ENCODE measurements at places on chromosomes 6 and 20.

GRCh38 chr6:45609141-45609638 is 231.5 kb upstream of the SUPT3H start:
- DNase-seq = peak; percentile 97

DNA sequence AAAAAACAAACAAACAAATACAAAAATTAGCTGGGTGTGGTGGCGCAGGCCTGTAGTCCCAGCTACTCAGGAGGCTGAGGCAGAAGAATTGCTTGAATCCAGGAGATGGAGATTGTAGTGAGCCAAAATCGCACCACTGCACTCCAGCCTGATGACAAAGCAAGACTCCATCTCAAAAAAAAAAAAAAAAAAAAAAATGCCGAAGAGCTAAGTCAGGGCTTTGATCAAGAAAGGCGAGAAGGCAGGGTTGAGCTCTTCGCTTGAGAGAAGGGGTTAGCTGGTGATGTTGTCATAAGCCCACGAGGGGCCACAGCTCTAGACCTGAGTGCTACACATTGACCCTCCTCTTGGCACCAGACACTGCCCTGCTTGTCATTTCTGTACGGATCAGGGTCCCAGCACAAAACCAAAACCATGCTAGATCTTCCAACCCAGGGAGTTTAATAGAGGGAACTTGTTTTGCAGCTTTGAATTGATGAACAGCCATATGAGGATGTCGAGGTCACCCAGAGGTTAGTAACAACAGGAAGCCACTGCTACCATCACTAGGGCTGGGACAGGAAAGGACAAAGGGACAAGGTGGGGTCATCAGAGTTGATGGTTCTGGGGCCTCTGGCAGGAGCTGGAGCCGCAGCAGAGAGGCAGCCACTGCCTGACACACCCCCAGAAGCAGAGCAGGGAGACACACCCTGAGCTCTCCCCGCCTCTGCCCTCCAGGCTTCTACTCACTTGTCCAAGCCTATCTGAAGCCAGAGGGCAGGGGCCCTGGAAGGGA is 122.7 kb downstream of the SNX5 start:
- no peak for DNase-seq

DNA sequence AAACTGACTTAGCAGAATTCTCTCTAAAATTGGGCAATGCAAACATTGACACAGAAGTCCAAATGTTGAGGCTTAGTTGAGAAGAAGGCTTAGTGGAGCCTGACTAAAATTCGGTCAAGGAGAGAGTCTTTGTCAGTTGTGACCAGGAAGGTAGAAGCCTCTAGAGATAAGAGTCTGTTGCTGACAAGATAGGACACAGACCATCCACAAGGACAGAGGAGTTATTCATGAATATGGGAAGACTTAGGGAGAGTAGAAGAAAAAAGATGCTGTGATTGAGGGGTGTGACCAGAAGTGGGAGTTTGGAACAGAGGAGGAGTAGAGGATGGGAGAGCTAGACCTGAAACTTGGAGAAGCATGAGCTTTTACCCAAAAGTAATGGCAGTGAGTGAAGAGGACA is 7.2 kb upstream of the FAXC start:
- DNase-seq = no peak

GRCh38 chr20:38473367-38473795 is 738 bp downstream of the RALGAPB start:
- DNase-seq = peak; percentile 13

DNA sequence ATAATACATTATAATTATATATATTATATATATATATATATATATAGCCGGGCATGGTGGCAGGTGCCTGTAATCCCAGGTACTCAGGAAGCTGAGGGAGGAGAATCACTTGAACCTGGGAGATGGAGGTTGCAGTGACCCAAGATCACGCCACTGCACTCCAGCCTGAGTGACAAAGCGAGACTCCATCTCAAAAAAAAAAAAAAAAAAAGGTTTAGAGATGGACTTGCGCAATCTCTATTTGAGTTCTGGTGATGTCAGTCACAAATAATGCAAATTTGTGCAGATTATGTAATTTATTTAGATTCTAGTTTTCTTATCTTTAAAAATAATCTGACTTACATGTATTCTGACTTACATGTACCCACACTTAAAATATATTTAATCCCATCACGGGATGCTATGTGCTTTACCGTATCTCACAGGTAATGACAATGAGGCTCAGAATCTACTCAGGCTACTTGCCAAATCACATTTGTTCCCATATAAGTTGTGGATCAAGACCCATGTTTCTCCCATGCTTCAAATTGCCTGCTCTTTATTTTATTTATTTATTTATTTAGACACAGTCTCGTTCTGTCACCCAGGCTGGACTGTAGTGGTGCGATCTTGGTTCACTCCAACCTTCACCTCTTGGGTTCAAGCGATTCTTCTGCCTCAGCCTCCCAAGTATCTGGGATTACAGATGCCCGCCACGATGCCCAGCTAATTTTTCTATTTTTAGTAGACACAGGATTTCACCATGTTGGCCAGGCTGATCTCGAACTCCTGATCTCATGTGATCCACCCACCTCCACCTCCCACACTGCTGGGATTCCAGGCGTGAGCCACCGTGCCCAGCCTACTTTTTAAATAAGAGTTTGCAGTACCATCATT is 7.6 kb upstream of the UST start:
- no peak for DNase-seq

DNA sequence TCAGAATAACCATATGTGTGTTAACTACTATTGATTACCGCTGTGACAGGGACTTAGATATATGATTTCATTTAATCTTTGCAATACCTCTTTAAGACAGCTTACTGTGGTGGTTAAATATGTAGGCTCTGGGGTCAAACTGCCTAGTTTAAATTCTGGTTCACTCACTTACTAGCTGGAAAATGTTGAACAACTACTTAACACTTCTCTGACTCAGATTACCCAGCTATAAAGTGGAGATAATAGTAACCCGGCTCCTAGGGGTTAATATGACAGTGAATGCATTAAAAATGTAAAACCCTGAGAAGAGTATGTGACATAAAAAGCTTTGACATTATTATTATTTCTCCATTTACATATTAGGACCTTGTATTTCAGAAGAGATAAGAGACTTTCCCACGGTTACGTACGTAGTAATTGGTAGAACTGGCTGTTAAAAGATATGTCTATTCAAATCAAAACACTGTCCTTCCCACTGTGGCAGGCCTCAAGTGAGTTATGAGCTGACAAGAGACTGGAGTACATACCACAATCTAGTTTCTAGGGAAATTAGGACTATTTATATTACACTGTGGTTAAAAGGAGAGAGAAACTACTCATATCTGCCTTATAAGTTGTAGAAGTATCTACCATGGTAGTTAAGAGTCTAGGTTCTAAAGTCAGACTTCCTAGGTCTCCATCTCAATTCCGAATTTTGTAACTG is 4.4 kb upstream of the PLCB1 start:
- DNase-seq = peak; percentile 46

DNA sequence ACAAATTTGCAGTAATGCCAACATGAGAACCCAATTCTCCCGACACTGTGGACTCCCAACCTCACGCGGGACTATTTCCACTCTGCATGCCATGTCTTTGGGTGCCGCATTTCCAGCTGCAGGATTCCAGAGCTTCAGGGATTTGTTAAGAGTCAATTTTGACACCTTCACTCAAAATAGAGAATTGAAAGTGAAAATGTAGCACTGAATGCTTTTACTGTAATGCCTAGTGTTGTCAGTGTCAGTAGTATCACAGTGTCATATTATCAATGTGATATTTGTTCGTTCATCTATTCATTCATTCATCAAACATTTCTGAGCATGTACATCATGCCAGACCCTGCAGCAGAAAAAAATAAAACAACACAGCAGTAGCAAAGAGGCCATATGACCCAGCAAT is 13.4 kb upstream of the FAM50B start:
- no peak for DNase-seq

- peak; percentile 65 for DNase-seq
Measured at GRCh38 chr6:73452107-73452461, at the start of gene CGAS. Gene CGAS, minus strand, starts transcription at chr6:73452297. Its CDS starts 116 bp downstream, at chr6:73452181.

DNA sequence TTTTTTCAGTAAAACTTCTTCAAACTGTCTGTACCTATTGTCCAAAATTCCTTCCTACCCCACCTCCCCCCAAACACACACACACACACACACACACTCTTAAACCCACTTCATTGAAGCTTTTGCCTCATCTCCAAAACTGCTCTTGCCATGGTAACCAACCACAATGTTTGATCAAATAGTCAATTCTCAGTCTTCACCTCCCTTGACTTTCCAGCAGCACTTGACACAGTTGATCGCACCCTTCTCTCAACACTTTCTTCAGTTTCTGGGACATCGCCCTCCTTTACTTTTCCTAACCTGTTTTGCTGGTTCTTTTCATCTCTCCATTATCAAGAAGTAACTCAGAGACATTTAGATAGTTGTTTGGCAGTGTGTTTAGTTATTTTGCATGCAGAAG is 71.5 kb upstream of the COL21A1 start:
- no peak for DNase-seq

DNA sequence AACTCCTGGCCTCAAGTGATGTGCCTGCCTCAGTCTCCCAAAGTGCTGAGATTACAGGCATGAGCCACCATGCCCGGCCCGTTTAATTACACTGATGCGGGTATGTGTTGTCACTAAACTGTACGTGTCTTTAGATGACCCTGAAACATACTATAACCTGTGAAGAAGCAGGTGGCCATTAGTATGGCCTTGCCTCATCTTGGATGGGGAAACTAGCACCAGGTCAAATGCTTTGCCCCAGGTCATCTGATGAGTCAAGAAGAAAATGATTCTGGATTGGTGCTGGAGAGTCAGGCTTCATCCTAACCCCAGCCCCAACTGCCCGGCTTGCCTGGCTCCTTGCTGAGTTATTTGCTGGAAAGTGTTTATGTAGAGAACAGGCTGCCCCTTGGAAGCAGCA is 2.9 kb upstream of the SASH1 start:
- no peak for DNase-seq

GRCh38 chr6:17615794-17616193 is 15.7 kb downstream of the FAM8A1 start:
- no peak for DNase-seq

Measured in fibroblast of skin of abdomen (primary cell).